Sigmoid colon (tissue), 7 donors: ENCODE measurements at places on chromosomes 5 and 9. TPM values are rescaled to one million over a fixed set of nuclear protein-coding genes. Genes with fewer than 3 reads are reported as not detected.

The TNIP1 gene
- 73.1 TPM for total RNA-seq

- H3K27me3 ChIP-seq = peaks cover 4% of the 10 kb centered on the region
- H3K36me3 ChIP-seq = no peaks in the 10 kb centered on the region
- no peak for DNase-seq
These were observed 465.8 kb downstream of the ICE1 start for GRCh38 chr5:5888284-5888683.

The SPATA6L gene
- total RNA-seq = 3.3 TPM

The RGS7BP gene
- total RNA-seq = 0.71 TPM

GRCh38 chr5:172690258-172691075, 49.4 kb downstream of the NEURL1B start:
- H3K4me1 ChIP-seq = peaks cover 86% of the 10 kb centered on the region
- no peaks in the 10 kb centered on the region for H3K27me3 ChIP-seq
- peaks cover 14% of the 10 kb centered on the region for H3K36me3 ChIP-seq
- H3K4me3 ChIP-seq = no peak overlapping the region
